Smooth muscle cell of bladder (primary cell): ENCODE measurements at places on chromosomes 5 and 9. TPM values are rescaled to one million over a fixed set of nuclear protein-coding genes. Genes with fewer than 3 reads are reported as not detected.

The PCDHA9 gene
- total RNA-seq = under 0.01 and 0.18 TPM in 2 replicates

The GMCL2 gene
- not detected in 2 replicates for total RNA-seq

The ZNF189 gene
- 16.2 and 19.0 TPM in 2 replicates for total RNA-seq

The PHAX gene
- total RNA-seq = 44.7 and 57.8 TPM in 2 replicates

The IFNK gene
- not detected in 2 replicates for total RNA-seq

The SCGB3A2 gene
- not detected in 2 replicates for total RNA-seq

The ASS1 gene
- total RNA-seq = 329 and 331 TPM in 2 replicates

The ACTBL2 gene
- 1.1 and 3.0 TPM in 2 replicates for total RNA-seq

The SPATA31C1 gene
- not detected in 2 replicates for total RNA-seq

The GARNL3 gene
- 1.3 and 1.9 TPM in 2 replicates for total RNA-seq

The ZCCHC9 gene
- 33.7 and 39.8 TPM in 2 replicates for total RNA-seq

The FOXD4L4 gene
- 0.14 and 0.18 TPM in 2 replicates for total RNA-seq

The TAS2R1 gene
- not detected in 2 replicates for total RNA-seq

The IL13 gene
- total RNA-seq = not detected in 2 replicates

The SPATA31E1 gene
- not detected in 2 replicates for total RNA-seq

The NPR3 gene
- 144 and 422 TPM in 2 replicates for total RNA-seq

The HAVCR1 gene
- not detected in 2 replicates for total RNA-seq

The ANKRD31 gene
- 0.09 and 0.14 TPM in 2 replicates for total RNA-seq

The GLDC gene
- 1.4 TPM in 1 of 2 replicates, not detected in the other for total RNA-seq

The TICAM2 gene
- 2.8 and 3.3 TPM in 2 replicates for total RNA-seq

The CCDC152 gene
- 1.1 and 1.6 TPM in 2 replicates for total RNA-seq

The MEGF10 gene
- 0.14 TPM in 1 of 2 replicates, not detected in the other for total RNA-seq

The CCIN gene
- 0.57 and 1.5 TPM in 2 replicates for total RNA-seq

The CRHBP gene
- total RNA-seq = 1.3 and 2.1 TPM in 2 replicates

The ADAMTS6 gene
- 58.6 and 72.2 TPM in 2 replicates for total RNA-seq

The MEIKIN gene
- not detected in 2 replicates for total RNA-seq

The OSMR gene
- total RNA-seq = 77.4 and 86.6 TPM in 2 replicates

The SPAG8 gene
- total RNA-seq = 0.71 and 1.2 TPM in 2 replicates

The SLC4A9 gene
- not detected in 2 replicates for total RNA-seq

The NELFB gene
- total RNA-seq = 30.2 and 47.7 TPM in 2 replicates

The TOR2A gene
- total RNA-seq = 2.6 and 2.7 TPM in 2 replicates

The DMRT3 gene
- not detected in 2 replicates for total RNA-seq

The TNIP1 gene
- total RNA-seq = 60.0 and 67.9 TPM in 2 replicates

The EGFLAM gene
- 2.7 and 4.7 TPM in 2 replicates for total RNA-seq

The CDC23 gene
- 19.1 and 20.3 TPM in 2 replicates for total RNA-seq

The NRG2 gene
- 0.18 and 0.28 TPM in 2 replicates for total RNA-seq
